Esophagus muscularis mucosa (tissue), 4 donors: ENCODE measurements at places on chromosomes 3 and 15. TPM values are rescaled to one million over a fixed set of nuclear protein-coding genes. Genes with fewer than 3 reads are reported as not detected.

DNA sequence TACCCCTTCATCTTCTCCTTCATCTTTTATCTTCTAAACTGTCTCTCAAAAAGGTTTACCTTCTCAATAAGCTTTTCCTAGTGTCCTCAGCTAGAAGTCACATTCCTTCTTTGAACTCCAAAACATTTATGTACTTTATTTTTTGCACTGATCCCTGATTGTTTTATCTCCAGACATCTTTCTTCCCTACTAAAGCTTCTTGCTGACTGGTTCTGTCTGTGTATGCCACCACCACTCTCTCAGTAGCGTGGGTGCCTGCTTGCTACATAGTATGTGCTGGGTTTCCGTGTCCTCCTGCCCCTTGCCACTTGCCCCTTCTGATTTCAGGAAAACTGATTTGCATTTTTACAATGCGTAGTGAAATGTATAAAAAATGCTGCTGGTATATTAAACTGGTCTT, 24.0 kb downstream of the GTF2E1 start:
- peaks cover 37% of the 10 kb centered on the region for H3K4me1 ChIP-seq
- H3K27me3 ChIP-seq = no peaks in the 10 kb centered on the region
- no peaks in the 10 kb centered on the region for H3K36me3 ChIP-seq
- H3K4me3 ChIP-seq = no peak overlapping the region

Gene CCR8
- total RNA-seq = not detected

- peaks cover 29% of the 10 kb centered on the region for H3K4me1 ChIP-seq
- no peaks in the 10 kb centered on the region for H3K36me3 ChIP-seq
- H3K27me3 ChIP-seq = no peaks in the 10 kb centered on the region
Observed at GRCh38 chr3:180911876-180912303, 580 bp upstream of the FXR1 start.

DNA sequence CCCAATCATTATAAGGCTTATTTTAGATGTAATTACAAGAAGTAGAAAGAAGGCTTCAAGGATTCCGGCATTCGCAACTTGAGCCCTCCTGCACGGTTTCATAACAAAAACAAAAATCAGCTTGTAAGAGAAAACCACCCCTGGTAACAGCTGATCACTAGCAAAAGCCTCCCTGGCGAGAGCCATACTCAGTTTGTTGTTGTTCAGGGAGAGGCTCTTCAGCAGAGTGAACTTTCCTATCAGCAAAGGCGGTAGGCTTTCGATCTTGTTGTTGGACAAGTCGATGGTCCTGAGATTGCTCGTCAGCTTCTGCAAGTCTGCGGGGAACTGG, 710 bp downstream of the LRRC57 start:
- H3K36me3 ChIP-seq = peaks cover 22% of the 10 kb centered on the region
- H3K4me3 ChIP-seq = peak overlapping the region; percentile 93
- H3K27ac ChIP-seq = peak overlapping the region; percentile 95
- H3K4me1 ChIP-seq = peaks cover 39% of the 10 kb centered on the region

DNA sequence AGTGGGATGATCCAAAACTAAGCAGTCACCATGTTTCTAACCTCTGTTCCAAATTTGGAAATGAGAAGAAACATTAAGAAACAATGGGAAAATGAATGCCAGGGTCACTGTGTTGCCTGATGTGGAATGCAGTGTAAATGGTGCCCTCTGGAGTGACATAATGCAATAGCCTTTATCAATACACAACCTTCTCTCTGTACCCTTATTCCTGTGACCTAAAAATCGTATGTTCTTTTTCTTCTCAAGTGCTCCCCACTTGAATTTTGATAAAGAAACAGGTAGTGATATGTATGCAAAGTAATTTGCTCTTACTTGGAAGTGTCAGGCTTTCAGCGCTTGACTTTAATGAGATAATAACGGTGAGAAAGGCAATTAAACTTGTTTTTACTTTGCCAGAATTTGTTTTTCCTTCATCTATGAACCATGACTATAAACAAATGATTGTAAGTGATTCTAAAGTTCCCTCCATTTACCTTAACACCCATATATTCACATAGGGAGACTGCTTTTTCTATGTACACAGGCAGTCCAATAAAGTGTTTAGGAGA, 145.8 kb upstream of the THRB start:
- H3K36me3 ChIP-seq = no peaks in the 10 kb centered on the region
- DNase-seq = no peak
- H3K4me3 ChIP-seq = no peak overlapping the region
- H3K27me3 ChIP-seq = no peaks in the 10 kb centered on the region
- no peaks in the 10 kb centered on the region for H3K4me1 ChIP-seq

DNA sequence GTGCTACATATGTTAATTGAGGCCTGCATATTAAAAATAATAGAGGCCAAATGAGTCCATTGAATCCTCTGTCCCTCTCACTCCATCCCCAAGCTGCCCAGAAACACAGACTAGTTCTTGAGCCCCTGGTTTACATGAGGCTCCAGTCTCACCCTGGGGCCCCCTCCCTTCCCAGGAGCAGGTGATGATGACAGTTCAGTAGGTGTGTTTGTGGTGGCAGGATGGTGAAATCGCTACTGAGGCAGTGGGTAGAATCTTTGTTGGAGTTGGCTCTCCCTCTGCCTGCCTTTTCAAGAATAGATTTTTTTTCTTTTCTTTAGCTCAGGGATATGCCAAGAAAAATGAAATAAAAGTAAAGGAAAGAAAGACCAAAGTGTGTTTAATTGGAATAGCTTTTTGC, 288.7 kb downstream of the EPHB1 start:
- H3K4me1 ChIP-seq = no peaks in the 10 kb centered on the region
- H3K27ac ChIP-seq = no peak overlapping the region
- H3K27me3 ChIP-seq = no peaks in the 10 kb centered on the region
- H3K36me3 ChIP-seq = no peaks in the 10 kb centered on the region
- H3K4me3 ChIP-seq = no peak overlapping the region

GRCh38 chr3:187212196-187212545, 14.9 kb downstream of the RTP1 start:
- H3K27ac ChIP-seq = no peak overlapping the region
- no peak for DNase-seq
- H3K27me3 ChIP-seq = no peaks in the 10 kb centered on the region
- H3K36me3 ChIP-seq = no peaks in the 10 kb centered on the region

Gene NAALADL2
- 6.4 TPM for total RNA-seq

DNA sequence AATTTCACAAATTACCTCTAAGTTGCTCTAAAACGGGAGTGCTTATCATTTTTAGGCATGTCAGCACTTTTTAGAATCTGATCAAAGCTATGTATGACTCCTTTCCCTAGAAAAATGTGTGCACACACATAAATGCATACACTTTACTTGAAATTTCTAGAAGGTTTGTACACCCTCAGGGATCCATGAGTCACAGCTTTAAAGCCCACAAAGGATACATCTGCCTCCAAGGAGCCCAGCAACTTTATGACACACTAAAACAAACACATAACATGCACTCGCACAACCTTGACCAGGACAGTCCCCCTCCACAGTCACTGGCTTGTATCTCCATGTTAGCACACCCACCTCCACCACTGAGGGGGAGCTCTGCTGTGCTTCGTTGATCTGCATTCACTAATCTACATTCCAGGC, 722.0 kb upstream of the CFAP20DC start:
- no peak for DNase-seq
- no peaks in the 10 kb centered on the region for H3K27me3 ChIP-seq
- no peaks in the 10 kb centered on the region for H3K4me1 ChIP-seq
- H3K36me3 ChIP-seq = no peaks in the 10 kb centered on the region
- no peak overlapping the region for H3K27ac ChIP-seq
- no peak overlapping the region for H3K4me3 ChIP-seq

DNA sequence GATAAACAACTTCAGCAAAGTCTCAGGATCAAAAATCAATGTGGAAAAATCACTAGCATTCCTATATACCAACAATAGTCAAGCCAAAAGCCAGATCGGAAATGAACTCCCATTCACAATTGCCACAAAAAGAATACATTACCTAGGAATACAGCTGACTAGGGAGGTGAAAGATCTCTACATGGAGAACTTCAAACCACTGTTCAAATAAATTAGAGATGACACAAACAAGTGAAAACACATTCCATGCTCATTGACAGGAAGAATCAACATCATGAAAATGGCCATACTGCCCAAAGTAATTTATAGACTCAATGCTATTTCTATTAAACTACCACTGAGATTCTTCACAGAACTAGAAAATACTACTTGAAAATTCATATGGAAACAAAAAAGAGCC, 94.2 kb upstream of the PSMD6 start:
- H3K4me1 ChIP-seq = peaks cover 10% of the 10 kb centered on the region
- no peaks in the 10 kb centered on the region for H3K27me3 ChIP-seq
- no peak overlapping the region for H3K4me3 ChIP-seq
- no peaks in the 10 kb centered on the region for H3K36me3 ChIP-seq
- no peak for DNase-seq
- no peak overlapping the region for H3K27ac ChIP-seq

DNA sequence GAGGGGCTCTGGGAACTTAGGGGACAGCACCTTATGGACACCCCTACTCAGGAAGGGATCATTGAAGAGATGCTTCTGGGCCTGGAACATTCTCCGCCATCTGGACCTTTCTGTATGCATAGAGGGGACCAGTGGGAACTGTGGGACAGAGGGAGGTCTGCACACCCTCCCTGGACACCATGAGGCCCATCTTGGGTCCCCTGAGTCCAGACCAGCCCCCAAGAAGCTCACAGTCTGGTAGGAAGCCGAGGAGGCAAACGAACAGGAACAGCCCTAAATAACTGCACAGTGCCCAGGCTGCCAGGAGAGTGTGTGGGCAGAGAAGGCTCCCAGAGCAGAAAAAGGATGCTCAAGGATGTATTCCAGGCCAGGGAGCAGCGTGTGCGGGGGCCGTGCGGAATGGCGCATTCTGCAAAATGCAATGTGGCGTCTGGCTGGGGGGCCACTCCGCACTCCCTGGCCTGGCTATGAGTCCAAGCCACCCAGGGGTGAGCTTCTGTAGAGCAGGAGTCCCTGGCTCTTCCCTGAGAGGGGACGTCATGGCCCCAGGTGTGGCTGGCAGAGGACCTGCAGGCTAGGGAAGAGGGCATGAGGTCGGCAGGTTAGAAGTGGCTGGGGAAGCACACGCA, 24.5 kb upstream of the KLF13 start:
- peaks cover 47% of the 10 kb centered on the region for H3K4me1 ChIP-seq
- peak; percentile 55 for DNase-seq
- H3K4me3 ChIP-seq = no peak overlapping the region
- no peaks in the 10 kb centered on the region for H3K27me3 ChIP-seq

Gene PDE8A
- 31.6 TPM for total RNA-seq

DNA sequence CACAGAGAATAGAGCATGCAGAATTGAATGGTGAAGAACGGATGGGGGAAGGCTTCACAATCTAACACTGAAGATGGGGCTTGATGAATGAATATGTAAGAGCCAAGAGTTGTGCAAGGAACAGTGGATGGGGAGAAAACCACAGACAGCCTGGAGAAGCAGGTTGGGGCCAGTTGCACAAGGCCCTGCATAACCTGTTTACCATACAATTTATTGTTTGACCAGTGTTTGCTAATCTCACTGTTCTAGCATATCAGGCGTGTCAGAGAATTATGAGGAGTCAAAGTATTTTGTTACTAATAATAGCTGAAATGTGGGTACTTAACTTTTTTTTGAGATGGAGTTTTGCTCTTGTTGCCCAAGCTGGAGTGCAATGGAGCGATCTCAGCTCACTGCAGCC, 36.4 kb downstream of the LINS1 start:
- no peak for DNase-seq
- H3K27ac ChIP-seq = no peak overlapping the region
- no peaks in the 10 kb centered on the region for H3K4me1 ChIP-seq
- H3K36me3 ChIP-seq = peaks cover 7% of the 10 kb centered on the region

DNA sequence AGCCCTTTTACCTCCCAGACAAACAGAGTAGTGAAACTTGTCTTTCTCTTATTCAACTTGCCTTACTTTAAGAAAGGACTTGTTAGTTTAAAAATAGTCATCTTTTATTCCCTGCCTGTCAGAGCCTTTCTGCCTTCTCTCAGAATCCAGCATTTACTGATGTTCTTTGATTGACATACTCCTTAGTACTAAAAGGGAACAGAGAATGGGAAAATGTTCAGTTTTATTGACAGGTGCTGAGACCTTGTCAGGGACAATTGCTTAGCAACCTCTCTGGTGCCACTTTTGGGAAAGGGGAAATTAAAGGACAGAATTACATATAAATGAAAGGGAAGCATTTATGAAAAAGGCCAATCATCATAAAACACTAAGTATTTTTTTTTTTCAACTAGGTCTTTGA, 378.3 kb downstream of the PDCD6IP start:
- H3K4me1 ChIP-seq = no peaks in the 10 kb centered on the region
- no peak overlapping the region for H3K27ac ChIP-seq
- no peaks in the 10 kb centered on the region for H3K27me3 ChIP-seq
- H3K4me3 ChIP-seq = no peak overlapping the region
- DNase-seq = no peak

Gene RAB8B
- total RNA-seq = 41.0 TPM

Gene FXR1
- total RNA-seq = 168 TPM

- H3K27me3 ChIP-seq = no peaks in the 10 kb centered on the region
- no peak overlapping the region for H3K4me3 ChIP-seq
- no peaks in the 10 kb centered on the region for H3K4me1 ChIP-seq
- H3K27ac ChIP-seq = no peak overlapping the region
Observed at GRCh38 chr15:85128621-85129020, 147.0 kb downstream of the PDE8A start.

GRCh38 chr15:48592221-48592731, 53.2 kb downstream of the FBN1 start:
- peaks cover 6% of the 10 kb centered on the region for H3K4me1 ChIP-seq
- no peak overlapping the region for H3K27ac ChIP-seq
- no peaks in the 10 kb centered on the region for H3K27me3 ChIP-seq
- no peak overlapping the region for H3K4me3 ChIP-seq

Gene FAM219B
- 92.0 TPM for total RNA-seq

Gene CXCR6
- 0.39 TPM for total RNA-seq

DNA sequence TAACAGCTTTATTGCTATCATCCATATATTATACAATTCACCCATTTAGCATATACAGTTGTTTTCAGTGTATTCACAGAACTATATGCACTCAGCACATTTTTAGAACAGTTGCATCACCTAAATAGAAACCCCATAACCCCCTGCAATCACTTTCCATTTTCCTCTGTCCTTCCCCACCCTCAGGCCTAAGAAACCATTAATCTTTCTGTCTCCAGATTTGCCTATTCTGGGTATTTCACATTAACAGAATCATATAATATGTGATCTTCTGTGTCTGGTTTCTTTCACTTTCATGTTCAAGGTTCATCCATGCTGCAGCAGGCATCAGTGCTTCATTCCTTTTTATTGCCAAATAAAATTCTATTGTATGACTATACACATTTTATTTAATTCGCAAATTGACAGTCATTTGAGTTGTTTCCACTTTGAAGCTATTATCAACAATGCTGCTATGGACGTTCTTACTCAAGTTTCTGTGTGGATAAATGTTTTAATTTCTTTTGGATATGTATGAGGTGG, 39.8 kb downstream of the ADAMTS17 start:
- DNase-seq = no peak
- no peaks in the 10 kb centered on the region for H3K27me3 ChIP-seq
- no peaks in the 10 kb centered on the region for H3K36me3 ChIP-seq
- no peaks in the 10 kb centered on the region for H3K4me1 ChIP-seq
- H3K4me3 ChIP-seq = no peak overlapping the region
- no peak overlapping the region for H3K27ac ChIP-seq
